Activated CD8-positive, alpha-beta T cell treated with anti-CD3 and anti-CD28 coated beads for 36 hours (primary cell): ENCODE measurements at places on chromosomes 13 and 19.

DNA sequence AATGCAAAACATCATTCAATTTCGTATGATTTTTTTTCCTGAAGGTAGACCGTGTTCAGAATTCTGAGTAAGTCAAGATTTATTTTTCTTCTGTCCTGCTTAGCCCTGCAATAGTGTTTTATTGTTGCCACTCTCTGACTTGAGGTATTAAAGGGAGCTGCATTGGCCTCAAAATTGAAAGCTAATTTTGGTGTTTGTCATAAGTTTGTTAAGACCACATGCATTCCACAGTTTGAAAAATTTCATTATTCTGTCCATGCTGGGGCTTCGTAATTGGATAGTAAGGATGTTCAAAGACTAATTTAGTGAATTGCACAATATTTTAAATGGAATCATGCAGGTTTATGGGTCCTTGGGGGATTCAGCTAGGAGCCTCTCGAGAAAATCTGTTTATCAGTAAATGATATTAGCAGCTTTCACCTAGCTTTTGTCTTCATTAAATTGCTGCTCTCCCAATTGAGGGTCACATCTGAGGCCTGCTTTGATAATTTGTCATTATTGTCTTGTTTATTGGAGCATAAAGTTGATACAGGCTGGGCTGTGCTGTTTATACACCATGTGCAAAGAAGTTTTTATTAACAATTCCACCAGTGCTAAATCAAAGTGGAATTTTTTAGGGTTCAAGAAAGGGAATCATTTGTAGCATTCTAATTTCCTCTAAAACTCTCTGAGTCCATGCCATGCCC lies 339.8 kb upstream of the OBI1 start:
- DNase-seq: no peak

GRCh38 chr19:55188625-55189024 lies 8.5 kb upstream of the SYT5 start:
- no peak for DNase-seq

DNA sequence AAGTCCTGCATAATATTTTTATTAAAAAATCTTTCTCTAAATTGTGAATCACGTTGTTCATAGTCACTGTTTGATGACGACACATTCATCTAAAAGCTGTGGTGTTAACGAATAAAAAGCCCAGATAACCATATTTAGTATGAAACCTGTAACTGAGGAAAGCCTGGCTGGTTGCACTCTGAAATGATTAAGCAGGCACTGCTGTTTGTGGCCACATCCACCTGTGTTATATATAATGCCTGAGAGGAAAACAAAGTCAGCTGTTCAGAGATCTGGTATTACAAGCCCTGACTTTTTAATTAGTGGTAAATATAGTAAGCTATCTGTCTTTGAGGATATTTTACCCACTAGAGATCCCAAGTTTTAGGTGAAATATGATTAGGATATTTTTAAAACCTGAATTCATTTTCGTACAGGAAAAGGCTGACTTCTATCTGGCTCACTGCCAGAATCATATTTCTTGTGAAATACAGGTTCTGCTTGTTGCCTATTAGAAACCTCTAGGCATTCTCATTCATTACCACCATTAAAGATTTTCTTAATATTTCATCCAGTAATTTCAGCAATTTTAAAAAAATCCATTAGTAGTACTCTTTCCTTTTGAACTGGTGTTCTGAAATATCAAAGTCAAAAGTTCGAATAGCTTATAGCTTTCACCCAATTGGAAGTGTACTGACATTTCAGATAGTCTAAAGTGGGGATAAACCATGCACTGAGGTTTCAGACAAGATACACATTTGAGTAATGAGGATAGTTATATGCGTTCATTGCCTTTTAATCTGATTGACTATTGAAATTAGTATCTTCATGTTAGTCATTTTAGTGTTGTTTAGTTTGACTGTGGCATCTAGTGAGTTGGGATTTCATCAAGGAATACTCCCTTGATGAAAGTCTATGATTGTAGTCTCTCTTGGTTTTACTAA lies 79.7 kb downstream of the LMO7 start:
- DNase-seq: peak; percentile 47

GRCh38 chr13:110592665-110593064 lies 22.7 kb upstream of the NAXD start:
- DNase-seq: no peak

- DNase-seq: no peak
These were observed 351.1 kb downstream of the DCT start for GRCh38 chr13:94128430-94128829.

- DNase-seq: no peak
These were observed 25.0 kb downstream of the MTMR6 start for GRCh38 chr13:25262261-25262660.

DNA sequence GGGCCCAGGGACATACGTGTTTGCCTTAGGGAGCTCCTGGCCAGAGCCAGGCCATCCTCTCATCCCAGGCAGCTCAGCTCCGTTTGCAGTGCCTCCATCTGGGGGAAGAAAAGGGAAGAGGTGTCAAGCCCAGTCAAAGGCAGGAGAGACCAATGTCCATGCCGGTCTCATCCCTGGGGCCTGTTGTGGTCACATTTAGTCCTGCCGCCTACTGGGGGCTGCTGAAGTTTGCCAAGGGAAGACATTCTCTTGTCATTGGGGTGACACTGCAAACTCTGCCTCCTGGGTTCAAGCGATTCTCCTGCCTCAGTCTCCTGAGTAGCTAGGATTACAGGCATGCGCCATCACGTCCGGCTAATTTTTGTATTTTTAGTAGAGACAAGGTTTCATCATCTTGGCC lies 195.2 kb downstream of the UQCRFS1 start:
- no peak for DNase-seq
